ENCODE measurements at places on chromosomes 5 and 9.

DNA sequence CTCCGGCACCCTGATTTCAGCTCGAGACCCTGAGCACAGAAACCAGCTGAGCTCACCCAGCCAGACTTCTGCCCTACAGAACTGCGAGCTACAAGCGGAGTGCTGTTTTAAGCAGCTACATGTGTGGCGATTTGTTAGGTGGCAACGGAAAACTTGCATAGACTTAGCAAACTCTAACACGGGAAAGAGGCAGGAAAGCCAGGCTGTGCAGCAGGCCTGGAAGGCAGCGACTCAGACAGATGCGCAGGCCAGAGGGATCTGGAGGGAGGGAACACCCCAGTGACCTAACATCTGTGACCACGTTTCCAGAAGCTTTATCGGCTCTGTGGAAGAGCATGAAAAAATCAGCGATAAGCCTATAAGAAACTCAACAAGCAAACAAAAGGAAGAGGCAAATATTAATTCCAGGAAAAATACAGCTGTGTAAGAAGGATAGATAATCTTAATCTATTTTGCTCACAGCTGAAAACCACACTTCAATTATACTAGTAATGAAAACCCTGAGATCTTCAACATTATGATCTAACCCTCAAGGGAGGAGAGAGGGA lies 11.0 kb downstream of the UBAC1 start:
- DNase-seq = no peak

GRCh38 chr9:95607507-95607906 lies 90.7 kb upstream of the PTCH1 start:
- DNase-seq = no peak

DNA sequence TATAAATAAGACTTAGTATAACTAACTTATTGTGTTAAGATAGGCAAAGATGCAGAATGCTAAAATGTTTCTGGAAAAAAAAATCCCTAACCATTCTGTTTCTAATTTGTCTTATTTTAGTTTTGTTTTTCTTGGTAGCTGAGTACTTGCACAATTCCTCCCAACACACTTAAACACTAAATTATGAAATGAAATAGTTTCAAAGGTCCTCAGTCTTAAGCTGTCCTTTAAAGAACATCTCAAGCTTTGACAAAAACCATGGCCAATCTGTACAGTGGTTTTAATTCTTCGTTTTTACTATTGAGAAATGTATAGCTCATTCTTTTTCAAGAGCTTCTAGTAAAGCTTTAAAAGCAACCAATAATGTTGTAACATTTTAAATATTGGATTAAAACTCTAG lies 171.5 kb downstream of the EDIL3 start:
- no peak for DNase-seq

- no peak for DNase-seq
Observed at GRCh38 chr9:130268521-130269211, 3.1 kb downstream of the HMCN2 start.

DNA sequence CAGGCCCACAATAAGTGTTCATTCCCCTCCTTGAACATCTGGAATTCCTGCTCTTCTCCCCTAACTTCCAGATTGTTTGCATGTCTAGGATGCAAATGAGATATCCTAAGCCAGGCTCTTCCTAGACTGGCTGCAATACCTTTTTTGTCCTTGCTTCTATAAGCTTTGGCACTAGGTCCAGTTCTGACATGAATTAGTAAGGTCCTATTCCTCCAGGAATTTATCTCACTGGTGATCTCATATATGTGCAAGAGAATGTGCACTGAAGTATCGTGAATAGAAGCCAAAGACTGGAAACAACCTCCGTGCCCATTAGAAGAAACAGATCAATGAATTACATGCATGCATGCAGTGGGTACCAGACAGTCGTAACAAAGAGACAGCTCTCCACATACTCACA lies 25.2 kb downstream of the DUSP1 start:
- DNase-seq = no peak

- no peak for DNase-seq
Observed at GRCh38 chr5:73352649-73353230, 95.8 kb downstream of the FOXD1 start.

DNA sequence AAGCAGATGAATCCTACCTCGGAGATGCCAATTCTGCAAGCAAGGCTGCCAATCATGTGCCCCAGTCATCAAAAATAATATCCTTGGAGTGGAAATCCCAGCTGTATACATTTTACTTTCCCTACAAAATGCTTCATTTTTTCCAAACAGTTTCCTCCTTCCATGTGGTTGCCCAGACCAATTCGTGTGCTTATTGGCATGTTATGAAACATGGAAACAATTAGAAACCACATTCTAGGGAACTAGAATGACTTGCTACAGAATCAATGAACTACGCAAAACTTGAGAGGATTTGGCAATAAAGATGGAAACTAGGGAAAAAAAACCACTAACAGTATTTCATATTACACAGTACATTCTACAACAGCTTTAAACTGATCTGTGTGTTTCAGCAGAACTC lies 584.5 kb upstream of the DMAC1 start:
- no peak for DNase-seq
